ENCODE measurements at places on chromosomes 5 and 9.

- no peak for DNase-seq
Observed at GRCh38 chr9:81382281-81382680, 307.1 kb downstream of the TLE1 start.

DNA sequence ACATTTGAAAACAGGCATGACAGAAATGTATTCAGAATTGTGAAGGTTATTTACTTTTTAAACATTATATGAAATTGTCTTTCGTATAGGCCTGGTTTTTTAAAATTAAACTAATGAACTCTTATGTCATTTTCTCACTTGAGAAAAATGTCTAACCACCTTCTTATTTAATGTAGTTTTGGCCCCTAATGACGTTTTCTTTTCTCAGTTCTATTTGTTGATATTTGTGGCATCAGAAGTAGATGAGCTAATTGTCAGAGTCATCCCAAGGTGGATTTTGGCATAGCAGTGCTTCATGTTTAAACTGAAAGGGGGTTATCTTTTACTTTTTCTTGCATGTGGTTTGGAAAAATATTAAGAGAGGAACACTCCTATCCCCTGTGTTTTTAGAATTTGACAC lies 28.2 kb downstream of the TGFBR1 start:
- DNase-seq, result no peak

GRCh38 chr5:3999929-4000328 lies 404.3 kb downstream of the IRX1 start:
- no peak for DNase-seq

GRCh38 chr9:129885670-129886106 lies 50.4 kb downstream of the USP20 start:
- peak; percentile 91 for DNase-seq

GRCh38 chr5:131848662-131849061 lies 51.8 kb upstream of the FNIP1 start:
- DNase-seq, result no peak

GRCh38 chr5:53030893-53031292 lies 41.7 kb downstream of the ITGA2 start:
- DNase-seq, result no peak

GRCh38 chr9:118829334-118829733 lies 539.9 kb downstream of the BRINP1 start:
- no peak for DNase-seq

GRCh38 chr9:27402626-27403025 lies 105.7 kb upstream of the EQTN start:
- DNase-seq, result no peak

DNA sequence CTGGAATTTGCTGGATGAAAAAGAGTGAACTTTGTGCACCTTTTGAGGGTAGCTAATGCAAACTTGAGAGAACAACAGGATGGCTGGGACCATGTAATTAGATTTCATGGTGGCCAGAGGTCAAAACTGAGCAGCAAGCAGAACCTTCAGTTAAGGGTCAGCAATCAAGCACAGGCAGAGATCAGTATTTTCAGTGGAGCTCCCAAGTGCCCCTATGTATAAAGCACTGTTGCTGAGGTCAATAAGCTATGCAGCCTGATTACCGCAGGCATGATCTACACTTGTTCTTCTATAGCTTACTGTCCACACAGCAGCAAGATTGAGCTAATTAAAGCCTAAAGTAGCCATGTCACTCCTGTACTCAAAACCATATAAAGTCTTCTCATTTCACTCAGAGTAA lies 62.1 kb upstream of the TMC1 start:
- DNase-seq, result no peak

GRCh38 chr9:116868201-116868600 lies 181.1 kb downstream of the TRIM32 start:
- no peak for DNase-seq

DNA sequence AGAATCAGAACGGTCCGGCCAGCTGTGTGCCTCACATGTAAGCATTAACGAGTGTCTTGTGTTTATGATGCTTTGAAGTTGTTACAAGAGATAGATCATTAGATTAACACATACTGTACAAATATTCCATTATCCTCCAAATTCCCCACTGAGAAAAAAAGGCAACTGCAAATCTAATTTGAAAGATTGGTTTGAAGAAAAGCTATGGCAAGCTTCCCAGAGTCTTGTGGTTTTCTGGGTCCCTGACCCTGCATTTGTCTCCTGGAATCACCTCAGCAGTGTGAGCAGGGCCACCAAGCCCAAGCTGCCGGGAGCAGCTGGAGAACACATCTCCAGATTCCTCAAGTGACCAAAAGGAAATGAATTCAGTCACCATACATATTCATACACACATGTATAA lies 36.9 kb upstream of the ADAMTS16 start:
- DNase-seq, result no peak

- no peak for DNase-seq
Observed at GRCh38 chr9:136620441-136621018, 42.2 kb upstream of the EGFL7 start.

DNA sequence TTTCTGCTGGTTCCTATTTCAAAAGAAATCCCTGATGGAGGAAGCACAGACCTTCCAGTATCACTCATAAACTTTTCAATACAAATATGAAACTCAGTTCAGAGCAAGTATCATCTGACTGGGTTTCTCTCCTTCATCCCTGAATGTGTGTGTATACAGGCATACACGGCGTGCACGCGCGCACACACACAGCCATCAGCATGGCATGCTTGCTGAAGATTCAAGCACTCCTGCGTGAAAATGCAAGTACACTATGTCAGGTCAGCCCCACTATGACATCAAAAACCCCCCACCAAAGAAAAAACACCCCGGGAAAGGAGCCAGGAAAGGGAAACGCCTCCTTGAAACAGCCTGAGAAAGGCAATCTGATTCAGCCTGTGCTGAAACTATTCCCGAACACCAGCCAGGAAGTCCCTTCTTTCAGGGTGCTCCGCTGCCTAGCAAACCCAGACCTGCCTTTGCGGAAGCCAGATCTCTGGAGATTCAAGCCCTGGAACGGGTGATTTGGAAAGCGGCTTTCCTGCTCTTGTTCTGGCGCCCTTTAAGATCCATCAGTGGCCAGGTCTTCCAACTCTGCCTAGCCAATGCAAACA lies 831 bp downstream of the KLHL3 start:
- peak; percentile 16 for DNase-seq

- no peak for DNase-seq
Observed at GRCh38 chr9:14652729-14653377, 40.4 kb downstream of the ZDHHC21 start.

DNA sequence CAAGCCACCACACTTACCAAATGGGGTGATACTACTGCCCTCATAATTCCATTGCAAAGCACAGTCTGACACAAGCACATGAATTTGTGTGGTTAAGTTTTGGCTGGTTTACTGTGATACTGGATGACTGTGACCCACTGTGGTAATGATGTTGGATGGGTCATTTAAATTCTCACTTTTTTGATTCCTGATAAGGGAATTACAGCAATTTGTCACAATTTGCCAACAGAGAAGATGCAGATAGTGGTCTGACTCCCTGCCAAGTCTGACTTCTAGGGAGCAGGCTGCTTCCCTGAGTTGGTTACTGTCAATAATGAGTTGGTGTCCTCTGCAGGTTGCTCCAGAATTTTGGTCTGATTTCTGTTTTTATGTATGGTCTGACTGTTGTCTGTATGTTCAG lies 731.9 kb downstream of the MTRR start:
- no peak for DNase-seq

GRCh38 chr9:127945942-127946341 lies 8.3 kb upstream of the DPM2 start:
- no peak for DNase-seq

- no peak for DNase-seq
Observed at GRCh38 chr5:67289763-67290521, 93.3 kb upstream of the CD180 start.

GRCh38 chr5:78113689-78114264 lies 180.7 kb downstream of the AP3B1 start:
- DNase-seq, result no peak

DNA sequence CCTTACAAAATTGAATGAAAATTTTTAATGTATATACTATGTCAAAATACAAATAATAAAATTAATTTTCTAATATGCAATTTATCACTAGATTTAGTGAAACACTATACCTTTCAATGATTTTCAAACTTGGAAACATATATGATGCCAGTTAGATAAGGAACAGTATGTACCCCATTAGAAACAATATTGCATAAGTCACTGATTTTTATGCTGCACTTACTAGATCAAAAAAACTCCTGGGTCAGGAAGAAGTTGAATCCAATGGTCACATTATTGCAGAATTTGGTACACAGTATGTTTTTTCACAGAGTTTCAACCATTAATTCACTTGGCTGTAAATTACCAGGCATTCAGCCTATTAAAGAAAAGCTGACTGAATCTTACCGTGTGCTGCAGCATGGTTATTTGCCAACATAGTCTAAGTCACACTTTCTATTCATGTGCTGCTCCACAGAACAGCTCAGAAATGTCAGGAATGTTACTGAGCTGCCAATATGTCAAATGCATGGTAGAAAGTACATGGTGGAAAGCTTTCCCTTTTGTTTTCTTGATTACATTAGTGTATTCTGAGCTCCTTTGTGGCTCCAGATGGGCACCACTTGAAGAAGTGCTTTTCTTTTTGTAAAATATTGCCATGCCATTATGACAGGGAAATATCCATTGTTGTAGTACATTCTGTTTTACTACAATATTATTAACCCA lies 9.9 kb upstream of the PRR16 start:
- DNase-seq, result no peak

GRCh38 chr9:80691229-80691628 lies 998.1 kb downstream of the TLE1 start:
- no peak for DNase-seq

- no peak for DNase-seq
Observed at GRCh38 chr9:96109680-96110351, 192.2 kb downstream of the HSD17B3 start.

DNA sequence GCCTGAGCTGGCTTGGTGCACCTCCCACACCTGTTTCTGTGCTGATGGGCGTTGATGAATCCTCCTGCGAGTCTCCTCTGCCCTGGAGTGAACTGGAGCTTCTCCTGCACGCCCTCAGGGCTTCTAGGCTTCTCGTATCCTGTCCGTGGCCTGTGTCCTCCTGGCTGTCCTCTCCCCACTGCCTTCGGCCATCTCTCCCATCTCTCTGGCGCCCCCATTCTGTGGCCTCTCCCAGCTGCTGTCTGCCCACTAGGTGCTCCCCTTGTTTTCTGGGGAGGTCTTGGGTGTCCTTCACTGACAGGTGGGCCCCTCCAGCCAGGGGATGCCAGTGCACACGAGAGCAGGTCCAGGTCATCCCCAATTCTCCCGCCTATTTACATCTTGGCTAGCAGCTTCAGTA lies 28.8 kb downstream of the AHRR start:
- DNase-seq, result no peak

- DNase-seq, result no peak
Observed at GRCh38 chr9:79384501-79384900, 187.3 kb upstream of the TLE4 start.

GRCh38 chr5:77777281-77777892 lies 1.2 kb upstream of the TBCA start:
- DNase-seq, result no peak

- DNase-seq, result no peak
Observed at GRCh38 chr5:109868737-109869136, 179.0 kb downstream of the MAN2A1 start.

GRCh38 chr9:2478421-2478820 lies 143.2 kb upstream of the VLDLR start:
- DNase-seq, result no peak

DNA sequence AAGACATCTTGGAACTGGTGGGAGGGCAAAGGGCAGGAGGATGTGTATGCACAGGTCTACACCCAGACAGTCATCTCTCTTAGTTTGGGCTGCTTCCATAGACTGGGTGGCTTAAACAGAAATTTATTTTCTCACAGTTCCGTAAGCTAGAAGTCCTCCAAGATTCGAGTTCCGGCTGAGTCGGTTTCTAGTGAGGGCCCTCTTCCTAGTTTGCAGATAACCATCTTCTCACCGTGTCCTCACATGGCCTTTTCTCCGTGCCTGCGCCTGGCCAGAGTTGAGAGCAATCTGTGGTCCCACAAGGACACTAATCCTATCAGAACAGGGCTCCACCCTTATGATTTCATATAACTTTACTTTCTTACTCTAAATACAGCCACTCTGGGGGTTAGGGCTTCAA lies 4.1 kb downstream of the SMIM32 start:
- DNase-seq, result no peak

GRCh38 chr5:32147959-32148358 lies 26.2 kb downstream of the GOLPH3 start:
- DNase-seq, result no peak

DNA sequence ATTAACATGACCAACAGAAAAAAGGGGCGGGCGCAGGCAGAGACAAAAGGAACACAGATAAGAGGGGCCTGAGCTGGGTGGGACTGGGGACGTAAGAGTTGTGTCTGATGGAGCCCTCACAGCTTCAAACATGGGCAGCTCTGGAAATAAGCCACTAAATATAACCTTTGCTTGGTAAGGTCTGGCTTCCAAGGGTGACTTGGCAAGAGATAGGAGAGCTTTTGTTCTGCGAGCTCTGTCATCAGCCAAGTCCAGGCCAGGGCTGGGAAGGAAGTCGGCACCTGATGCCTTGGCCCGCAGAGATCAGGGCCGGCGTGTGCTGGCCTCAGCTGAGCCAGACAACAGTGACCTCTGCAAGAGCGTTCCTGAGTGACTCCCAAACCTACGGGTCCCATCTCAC lies 11.8 kb downstream of the TRUB2 start:
- no peak for DNase-seq

GRCh38 chr9:121364077-121364476 lies 6.0 kb downstream of the STOM start:
- no peak for DNase-seq

GRCh38 chr9:17824191-17824590 lies 245.3 kb downstream of the SH3GL2 start:
- DNase-seq, result no peak

- DNase-seq, result peak; percentile 55
Observed at GRCh38 chr9:126704157-126704891, 90.6 kb downstream of the LMX1B start.

GRCh38 chr9:93081081-93081529 lies 14.9 kb upstream of the CARD19 start:
- no peak for DNase-seq

Measured in activated CD4-positive, alpha-beta T cell treated with anti-CD3 and anti-CD28 coated beads for 4 hours (primary cell).